ENCODE measurements at places on chromosomes 1 and 21.

- no peak for DNase-seq
Observed at GRCh38 chr1:6281511-6282402, 20.9 kb upstream of the GPR153 start.

GRCh38 chr1:34358636-34359035, 181.9 kb downstream of the C1orf94 start:
- DNase-seq: no peak

DNA sequence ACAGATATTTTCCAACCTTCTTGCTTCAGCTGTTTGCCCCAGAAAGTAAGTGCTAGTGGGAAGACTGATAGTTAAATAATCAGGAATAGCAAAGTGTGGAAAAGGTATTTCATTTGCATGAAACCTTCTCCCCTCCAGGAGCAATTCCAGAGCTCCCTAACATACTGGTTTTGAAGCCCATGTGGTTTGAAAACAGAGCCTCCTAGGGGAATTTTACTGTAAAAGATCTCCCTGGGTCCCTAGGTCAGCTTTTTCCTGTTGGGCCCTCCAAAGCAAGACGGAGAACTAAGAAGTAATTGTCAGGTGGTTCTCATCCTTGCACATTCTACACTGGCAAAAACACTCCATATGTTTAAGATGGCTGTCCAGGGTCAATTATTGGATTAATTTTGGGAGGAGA, 218.7 kb upstream of the FOXD3 start:
- DNase-seq: no peak

DNA sequence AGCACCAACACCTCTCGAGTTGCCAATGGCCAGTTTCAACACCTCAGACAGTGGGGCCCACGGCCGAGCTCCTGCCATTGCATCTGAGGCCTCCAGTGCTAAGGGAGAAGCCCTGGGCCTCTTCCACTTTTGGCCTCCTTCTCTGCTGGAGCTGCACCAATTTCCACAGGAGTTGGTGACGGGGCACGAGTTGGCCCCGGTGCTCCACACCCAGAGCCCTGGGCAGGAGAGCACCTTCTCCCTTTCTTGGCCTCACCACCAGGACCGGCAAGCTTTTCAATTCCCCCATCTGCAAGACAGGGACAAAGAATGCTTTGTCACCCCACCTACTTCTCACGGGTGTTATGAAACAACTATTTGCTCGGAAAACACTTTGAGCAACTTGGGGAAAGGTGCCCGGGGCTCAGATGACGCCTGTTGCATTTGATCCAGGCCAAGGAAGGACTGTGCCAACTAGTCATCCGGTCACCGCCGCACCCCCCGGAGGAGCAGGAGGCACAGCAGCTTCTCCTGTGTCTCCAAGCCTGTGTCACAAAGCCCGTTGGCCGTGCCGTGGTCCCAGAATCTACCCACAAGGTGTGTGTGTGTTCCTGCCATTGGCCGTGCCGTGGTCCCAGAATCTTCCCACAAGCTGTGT, 55.2 kb downstream of the TOMM20 start:
- DNase-seq: no peak

GRCh38 chr1:19179597-19180264, 30.3 kb downstream of the UBR4 start:
- DNase-seq: peak; percentile 15

GRCh38 chr1:205020466-205020865, 22.5 kb upstream of the CNTN2 start:
- DNase-seq: no peak

GRCh38 chr1:67647036-67647798, 37.8 kb upstream of the GADD45A start:
- no peak for DNase-seq

GRCh38 chr1:115837341-115837739, 3.6 kb downstream of the NHLH2 start:
- DNase-seq: no peak

DNA sequence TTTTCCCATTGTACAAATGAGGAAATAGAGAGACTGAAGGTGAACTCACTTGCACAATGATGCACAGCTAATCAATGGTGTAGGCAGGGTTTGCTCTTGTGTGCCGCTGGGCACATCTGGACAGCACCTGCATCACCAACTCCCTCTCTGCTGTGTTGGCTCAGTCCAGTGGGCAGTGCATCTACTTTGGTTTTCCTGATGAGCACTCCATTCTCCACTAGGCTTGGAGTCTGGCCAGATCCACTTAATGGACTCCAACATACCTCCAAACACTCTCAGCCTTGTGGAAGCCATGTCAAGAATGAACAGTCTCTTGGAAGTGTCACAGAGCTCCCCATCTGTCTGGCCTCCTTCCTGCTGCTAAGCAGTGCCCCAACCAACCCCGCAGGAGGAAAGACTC, 152.2 kb downstream of the HIVEP3 start:
- DNase-seq: no peak

GRCh38 chr1:216777148-216777547, 53.9 kb upstream of the ESRRG start:
- DNase-seq: no peak

DNA sequence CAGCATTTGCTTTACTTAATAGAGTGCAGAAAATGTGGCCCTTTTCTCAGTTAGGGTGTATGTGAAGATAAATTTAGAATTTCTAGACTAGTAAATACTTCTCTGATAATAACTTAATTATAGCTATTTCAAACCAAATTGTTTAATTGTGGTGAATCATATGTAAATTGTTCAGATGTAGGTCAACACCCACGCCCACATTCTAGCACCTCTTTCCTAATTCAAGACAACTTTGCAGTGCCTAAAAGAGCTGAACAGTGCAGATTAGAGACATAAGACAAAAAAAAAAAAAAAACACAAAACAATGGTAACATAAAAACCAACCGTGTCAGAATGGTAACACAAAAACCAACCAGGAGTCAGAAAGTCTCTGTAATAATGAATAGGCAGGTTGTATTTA, 758.3 kb downstream of the USP25 start:
- DNase-seq: no peak

GRCh38 chr1:213989002-213989855, 1.5 kb downstream of the PROX1 start:
- no peak for DNase-seq

DNA sequence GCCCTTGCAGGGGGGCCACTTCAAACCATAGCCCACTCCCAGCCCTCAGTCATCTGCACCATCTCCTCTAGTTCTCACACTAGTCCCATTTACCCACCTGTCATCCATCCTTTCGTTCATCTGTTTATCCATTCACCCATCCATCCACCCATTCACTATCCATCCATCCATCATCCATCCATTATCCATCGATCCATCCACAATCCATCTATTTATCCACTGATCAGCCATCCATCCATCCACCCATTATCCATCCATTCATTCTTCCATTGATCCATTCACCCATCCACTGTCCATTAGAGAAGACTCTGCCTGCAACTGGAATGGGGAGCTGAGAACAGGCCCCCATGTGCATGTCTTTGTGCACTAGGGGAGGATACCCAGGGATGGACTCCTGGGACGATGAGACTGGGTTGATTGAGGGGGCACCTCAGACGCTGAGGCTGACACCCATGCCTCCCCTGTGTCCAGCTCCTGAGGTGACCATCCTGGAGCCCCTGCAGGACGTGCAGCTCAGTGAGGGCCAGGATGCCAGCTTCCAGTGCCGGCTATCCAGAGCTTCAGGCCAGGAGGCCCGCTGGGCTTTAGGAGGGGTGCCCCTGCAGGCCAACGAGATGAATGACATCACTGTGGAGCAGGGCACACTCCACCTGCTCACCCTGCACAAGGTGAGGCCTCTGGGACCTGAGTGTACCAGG, 97.9 kb downstream of the TRIM11 start:
- no peak for DNase-seq

DNA sequence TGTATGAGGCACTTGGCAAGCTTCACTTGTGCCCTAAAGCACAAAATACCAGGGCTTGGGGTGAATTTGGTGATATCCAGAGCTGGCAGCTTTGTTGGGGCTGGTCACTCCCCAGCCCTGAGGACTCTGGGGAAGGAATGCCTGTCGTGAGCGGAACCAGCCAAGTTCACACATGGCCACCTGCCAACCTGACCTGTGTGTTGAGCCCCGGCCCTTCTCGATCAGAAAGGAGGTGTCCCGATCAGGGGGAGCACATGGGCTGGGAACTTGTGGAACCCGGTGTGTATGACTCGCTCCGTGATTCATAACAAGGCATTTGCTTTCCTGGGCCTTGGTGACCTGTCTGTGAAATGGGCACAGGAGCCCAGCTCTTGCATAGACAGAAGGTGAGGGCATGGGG, 43.1 kb downstream of the AGPAT3 start:
- no peak for DNase-seq

DNA sequence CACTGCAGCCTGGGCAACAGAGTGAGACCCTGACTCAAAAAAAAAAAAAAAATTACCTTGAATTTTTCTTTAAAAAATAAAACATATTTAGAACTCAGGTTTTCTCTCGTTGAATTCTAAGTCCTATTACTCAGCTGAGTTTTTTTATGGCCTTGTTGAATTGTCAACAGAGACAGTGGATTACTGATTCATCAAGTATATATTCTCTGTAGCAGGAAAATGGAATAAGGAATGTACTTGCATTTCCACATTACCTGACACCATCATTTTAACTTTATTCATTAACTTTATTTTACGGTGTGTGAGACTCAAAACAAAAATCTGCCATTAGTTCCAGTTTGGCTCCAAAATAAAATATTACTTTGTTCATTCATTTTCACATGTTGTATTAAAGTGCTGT, 53.8 kb upstream of the APP start:
- DNase-seq: no peak

GRCh38 chr1:59949648-59950047, 23.1 kb upstream of the CYP2J2 start:
- no peak for DNase-seq

GRCh38 chr1:248807067-248807737, 18.5 kb downstream of the SH3BP5L start:
- peak; percentile 32 for DNase-seq

DNA sequence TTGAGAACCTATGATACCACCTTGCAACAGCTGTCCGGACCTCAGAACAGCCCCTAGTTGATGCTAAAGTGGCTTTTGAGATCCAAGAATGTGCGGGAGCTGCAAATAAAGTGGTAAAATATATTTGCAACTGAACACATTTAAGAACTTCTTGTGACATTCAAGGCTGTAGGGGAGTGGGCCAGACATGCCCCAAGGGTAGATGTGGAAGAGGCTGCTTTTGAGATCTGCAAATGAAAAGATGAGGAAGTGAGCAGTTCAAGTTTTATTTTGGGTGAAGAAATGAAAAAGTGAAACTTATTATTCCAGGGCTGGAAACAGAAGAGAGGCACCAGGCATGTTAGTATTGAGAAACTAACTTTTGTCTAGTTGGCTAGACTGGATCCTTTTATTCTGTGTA, 359.5 kb upstream of the PLXNA2 start:
- DNase-seq: no peak

GRCh38 chr1:75999034-75999433, 66.8 kb upstream of the ASB17 start:
- no peak for DNase-seq

DNA sequence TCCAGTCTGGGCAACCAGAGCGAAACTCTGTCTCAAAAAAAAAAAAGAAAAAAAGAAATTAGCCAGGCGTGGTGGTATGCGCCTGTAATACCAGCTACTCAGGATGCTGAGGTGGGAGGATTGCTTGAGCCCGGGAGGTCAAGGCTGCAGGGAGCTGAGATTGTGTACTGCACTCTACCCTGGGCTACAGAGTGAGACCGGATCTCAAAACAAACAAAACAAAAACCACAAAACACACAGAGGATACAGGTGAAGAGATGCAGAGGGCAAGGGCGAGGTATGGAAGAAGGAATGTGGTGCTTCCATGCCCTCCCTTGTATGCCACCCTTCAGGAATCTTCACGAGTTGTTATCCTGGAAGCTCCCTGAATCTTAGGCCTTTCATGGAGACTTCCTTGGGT, 68.5 kb downstream of the NDUFS5 start:
- no peak for DNase-seq

GRCh38 chr1:19307794-19308508, 4.0 kb downstream of the AKR7A2 start:
- no peak for DNase-seq

DNA sequence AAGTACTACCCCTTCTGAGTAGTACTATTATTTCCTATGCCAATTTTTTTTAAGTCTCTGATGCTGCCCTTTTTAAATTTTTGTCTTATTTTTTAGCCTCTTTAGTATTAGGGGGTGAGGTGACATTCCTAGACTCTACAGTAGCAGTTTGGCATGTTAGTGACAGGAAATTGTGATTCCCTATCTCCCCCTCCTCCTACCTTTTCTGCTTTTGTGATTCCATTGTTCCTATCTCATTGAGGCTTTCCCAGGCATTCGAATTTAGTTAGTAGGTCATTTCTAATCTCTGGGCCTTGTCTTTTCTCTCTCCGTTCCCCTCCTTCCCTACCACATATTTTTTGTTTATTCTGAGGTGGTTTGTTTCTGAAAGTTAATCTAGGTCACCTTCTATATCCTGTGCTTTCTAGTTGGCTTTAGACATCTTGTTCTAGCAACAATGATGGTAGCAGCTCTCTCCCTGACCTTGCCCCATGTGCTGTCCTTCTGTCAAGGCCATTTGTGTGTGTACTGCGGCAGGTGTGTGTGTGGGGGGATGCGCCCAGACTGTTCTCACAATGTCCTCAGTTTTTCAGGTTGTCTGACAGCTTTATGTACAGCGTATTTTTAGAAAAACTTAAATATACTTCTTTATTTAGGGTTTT, 21.5 kb downstream of the SEMA6C start:
- no peak for DNase-seq

- no peak for DNase-seq
Observed at GRCh38 chr21:44761747-44762208, 39.8 kb downstream of the UBE2G2 start.

DNA sequence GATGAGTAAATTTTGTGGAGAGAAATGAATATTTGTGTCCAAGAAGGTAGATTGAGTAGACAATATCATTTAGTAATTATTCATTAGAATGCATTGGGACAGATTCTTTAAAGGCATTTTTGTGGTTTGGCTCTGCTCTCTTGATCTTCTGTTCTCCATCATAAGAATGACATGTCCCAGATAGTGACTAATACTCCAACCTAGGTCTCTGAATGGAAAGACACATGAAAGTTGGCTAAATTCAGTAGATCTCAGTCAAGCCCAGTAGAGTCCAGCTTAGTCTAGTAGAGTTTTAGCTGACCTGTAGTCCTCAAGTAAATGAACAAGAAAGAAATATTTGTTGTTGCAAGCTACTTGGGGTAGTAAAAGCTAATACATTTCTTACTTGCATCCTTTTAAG, 61.8 kb upstream of the DNAH14 start:
- DNase-seq: no peak

GRCh38 chr1:59814180-59814900, 409 bp upstream of the HOOK1 start:
- DNase-seq: peak; percentile 96

Measured in CD4-positive, alpha-beta T cell treated with Interleukin-4 for 4 hours (primary cell).